CD4-positive, alpha-beta T cell (primary cell): ENCODE measurements at places on chromosomes 12 and 14.

DNA sequence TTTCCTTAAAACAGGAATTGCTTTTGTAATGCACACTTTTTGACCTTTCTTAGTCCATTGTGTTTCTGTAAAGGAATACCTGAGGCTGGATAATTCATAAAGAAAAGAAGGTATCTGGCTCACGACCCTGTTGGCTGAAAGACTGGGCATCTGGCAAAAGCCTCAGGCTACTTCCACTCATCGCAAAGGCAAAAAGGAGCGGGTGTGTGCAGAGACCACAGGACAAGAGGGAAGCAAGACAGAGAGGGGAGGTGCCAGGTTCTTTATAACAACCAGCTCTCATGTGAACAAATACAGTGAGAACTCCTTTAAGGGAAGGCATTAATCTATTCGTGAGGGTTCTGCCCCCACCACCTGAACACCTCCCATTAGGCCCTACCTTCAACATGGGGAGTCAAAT lies 182.1 kb downstream of the C12orf50 start:
- no peak for DNase-seq

- DNase-seq = no peak
These were observed 128.1 kb downstream of the ASCL1 start for GRCh38 chr12:103085541-103085940.

- DNase-seq = no peak
These were observed 12.7 kb upstream of the CCDC177 start for GRCh38 chr14:69587389-69587788.

- DNase-seq = no peak
These were observed 400 bp upstream of the NDUFA12 start for GRCh38 chr12:95003921-95004272.

GRCh38 chr12:106137530-106138356 lies 1.0 kb downstream of the NUAK1 start:
- no peak for DNase-seq

- DNase-seq = no peak
These were observed 10.5 kb upstream of the PRMT5 start for GRCh38 chr14:22939684-22940083.

GRCh38 chr12:16303939-16304338 lies 26.5 kb upstream of the SLC15A5 start:
- DNase-seq = no peak

- no peak for DNase-seq
These were observed 125.4 kb downstream of the SNAPC1 start for GRCh38 chr14:61887628-61888027.

DNA sequence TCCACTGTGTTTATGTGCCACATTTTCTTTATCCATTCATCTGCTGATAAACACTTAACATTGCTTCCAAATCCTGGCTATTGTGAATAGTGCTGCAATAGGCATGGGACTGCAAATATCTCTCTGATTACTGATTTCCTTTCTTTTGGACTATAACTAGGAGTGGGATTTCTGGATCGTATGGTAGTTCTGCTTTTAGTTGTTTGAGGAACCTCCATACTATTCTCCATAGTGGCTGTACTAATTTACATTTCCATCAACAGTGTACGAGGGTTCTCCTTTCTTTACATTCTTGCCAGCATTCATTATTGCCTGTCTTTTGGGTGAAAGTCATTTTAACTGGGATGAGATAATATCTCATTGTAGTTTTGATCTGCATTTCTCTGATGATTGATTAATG lies 47.6 kb downstream of the TAOK3 start:
- DNase-seq = no peak

- DNase-seq = no peak
These were observed 37.0 kb downstream of the ANAPC7 start for GRCh38 chr12:110366321-110367142.

DNA sequence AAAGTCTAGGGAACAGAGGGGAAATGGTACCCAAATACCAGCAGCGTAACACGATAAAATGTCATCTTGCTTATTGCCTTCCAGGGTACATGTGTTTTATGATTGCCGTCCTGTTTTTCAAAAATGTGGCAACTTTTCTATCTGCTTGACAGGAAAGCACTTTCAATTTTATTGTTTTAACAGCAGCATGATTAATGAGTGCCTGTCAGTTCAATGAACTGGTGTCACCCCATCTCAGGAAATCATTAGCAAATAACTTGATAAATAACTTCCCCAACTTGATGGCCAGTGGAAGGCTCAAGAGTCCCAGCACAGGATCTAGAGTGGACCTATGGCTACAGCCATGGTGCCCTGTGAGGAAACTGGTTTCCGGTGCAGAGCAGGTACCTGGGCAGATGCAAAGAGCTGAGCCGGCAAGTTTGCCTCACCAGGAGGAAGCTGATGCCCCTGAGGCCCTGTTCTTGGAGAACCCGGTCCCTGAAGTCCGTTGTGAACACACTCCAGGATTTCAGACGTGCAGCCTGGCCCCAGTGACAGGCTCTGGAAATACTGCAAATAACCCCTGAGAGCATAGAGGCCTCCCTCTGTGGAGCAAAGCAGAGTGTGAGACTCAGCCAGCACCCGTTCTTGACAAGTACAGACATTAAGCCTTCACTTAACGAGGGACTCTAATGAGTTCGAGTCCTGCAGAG lies 173.5 kb upstream of the SFSWAP start:
- no peak for DNase-seq

- DNase-seq = no peak
These were observed 157.0 kb upstream of the RMST start for GRCh38 chr12:97305651-97306050.

DNA sequence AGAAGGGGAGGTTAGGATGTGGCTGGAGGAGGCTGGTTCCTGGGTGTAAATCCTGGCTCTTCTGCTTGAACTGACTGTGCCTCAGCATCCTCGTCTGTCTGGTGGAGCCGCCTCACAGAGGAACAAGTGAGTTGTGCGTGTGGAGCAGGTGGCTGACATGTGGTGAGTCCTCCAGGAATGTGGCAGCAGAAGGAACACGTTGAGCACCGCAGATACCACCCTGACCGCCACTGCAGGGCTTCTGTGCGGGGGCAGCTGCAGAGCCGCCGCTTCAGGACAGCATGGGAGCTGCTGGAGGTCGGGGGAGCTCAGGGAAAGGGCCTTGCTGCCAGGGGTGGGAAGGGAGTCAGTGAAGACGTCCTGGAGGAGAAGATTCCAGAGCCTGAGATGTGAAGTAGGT lies 48.9 kb downstream of the TRAF3 start:
- no peak for DNase-seq
